Cortex of kidney (tissue), 1 donor: ENCODE measurements at places on chromosomes 2 and 18.

DNA sequence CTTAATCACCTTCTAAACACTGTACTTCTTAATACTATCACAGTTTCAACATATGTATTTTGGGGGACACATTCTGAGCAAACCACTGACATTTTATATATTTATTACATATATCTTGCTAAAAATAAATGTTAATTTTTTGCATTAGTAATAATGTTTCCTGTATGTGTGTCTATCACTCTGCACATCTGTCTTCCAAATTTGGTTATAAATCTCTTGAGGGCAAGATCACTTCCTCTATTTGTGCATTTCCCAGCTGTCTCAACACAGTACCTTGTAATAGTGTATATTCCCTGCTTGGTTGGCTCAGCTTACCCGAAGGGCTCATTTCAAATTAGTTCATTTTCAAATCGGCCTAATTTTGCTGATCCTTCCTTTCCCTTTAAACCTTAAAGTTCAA, 617.1 kb upstream of the GYPC start:
- no peak for DNase-seq

- no peak for DNase-seq
Observed at GRCh38 chr18:23357996-23358594, 95.0 kb upstream of the RIOK3 start.

DNA sequence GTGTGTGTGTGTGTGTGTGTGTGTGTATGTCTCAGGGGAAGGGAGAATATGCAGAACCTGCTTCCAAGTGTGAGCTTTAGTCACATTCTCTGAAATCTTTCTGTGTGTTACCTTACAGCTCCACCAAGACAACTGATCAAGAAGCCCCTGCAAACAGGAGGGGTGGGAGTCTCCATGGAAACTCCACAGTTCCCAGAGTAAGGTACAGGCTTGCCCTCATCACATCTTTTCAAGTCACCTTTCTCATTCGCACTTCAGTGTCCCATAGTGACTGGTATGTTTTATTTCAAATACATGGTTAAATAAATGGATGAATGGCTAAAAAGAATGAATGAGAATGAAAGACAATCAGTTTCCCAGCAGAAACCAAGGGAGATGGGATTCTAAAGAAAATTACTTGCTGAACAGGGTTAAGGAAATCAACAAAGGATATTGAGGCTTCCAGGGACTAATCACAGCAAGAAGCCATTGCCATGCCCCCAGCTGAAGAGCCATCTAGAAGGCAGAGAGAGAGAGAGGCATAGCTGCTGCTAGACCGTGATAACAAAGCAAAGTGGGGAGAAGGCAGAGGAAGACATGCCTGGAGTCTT, 987.2 kb upstream of the CELF4 start:
- no peak for DNase-seq

GRCh38 chr18:58076052-58076451, 32.0 kb downstream of the NEDD4L start:
- no peak for DNase-seq

- no peak for DNase-seq
Observed at GRCh38 chr2:173929441-173929840, 35.7 kb downstream of the SP3 start.

GRCh38 chr2:207993151-207993763, 32.1 kb downstream of the PLEKHM3 start:
- no peak for DNase-seq

DNA sequence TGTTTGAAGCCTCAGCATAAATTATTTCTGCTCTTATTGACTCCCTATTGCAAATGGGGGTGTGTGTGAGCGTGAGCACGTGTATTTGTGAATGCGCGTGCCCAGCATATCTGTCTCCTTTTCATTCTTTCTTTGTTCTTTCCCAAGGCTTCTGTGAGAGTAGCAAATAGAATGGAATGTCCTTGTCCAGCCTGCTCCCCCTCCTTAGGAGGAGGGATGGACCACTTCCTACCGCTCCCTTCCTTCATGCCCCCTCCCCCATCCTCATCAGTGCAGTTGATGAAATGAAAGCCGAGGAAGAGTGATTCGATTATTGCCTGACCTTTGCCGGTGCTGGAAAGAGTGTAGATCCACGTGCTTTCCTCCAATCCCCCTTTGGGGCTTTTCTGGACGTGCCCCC, 102.0 kb downstream of the CPO start:
- no peak for DNase-seq

DNA sequence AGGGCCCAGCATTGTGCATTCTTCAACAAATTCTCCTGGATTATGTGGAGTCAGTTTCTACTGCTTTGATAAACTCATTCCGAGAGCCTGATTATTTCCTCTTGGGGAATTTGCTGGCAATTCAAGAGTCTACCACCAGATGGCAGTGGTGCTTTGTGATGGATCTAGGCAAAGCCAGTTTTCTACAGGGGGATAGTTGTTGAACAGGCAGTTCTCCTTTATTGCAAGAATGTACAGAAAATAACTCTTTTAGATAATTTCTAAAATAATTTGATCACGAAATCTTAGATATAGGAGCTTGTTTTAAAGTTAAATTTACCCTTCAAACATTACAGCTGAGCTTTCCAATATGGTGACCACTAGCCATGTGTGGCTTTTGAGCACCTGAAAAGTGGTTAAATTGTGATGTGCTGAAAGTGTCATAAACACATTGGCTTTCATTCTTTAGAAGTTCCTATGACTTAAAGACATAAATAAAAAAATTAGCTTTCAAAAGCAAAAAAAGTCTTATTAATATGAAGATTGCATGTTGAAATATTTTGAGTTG, 66.7 kb upstream of the HAAO start:
- no peak for DNase-seq

GRCh38 chr2:38464971-38465788, 88.1 kb upstream of the ATL2 start:
- DNase-seq = no peak

- DNase-seq = no peak
Observed at GRCh38 chr2:226011716-226012450, 612.4 kb downstream of the NYAP2 start.

GRCh38 chr2:69810550-69810949, 18.9 kb upstream of the GMCL1 start:
- no peak for DNase-seq

GRCh38 chr18:24795129-24795528, 334.7 kb downstream of the HRH4 start:
- no peak for DNase-seq

GRCh38 chr2:60857056-60857455, 24.3 kb upstream of the REL start:
- no peak for DNase-seq
